ENCODE measurements at places on chromosomes 3 and 15.

GRCh38 chr3:63228087-63228486 is 50.0 kb upstream of the SYNPR start:
- no peak for DNase-seq

DNA sequence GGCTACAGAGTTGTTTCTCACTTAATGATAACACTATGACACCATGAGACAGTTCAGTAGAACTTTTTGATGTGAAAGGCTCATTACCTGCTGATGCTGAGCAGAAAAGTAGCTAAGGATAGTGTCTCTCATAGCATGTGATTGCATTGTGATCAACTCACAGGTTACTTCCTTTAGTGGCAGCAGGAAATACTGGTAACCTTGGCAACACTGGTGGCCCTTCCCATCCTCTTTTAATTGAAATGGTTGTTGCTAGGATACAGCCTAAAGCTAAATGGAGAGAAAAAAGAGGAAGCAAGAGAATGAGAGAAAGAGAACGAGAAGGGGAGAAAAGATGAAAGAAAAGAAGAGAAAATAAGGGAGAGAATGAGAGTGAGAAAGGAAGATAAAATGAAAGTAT is 204.7 kb upstream of the GAP43 start:
- DNase-seq = no peak

DNA sequence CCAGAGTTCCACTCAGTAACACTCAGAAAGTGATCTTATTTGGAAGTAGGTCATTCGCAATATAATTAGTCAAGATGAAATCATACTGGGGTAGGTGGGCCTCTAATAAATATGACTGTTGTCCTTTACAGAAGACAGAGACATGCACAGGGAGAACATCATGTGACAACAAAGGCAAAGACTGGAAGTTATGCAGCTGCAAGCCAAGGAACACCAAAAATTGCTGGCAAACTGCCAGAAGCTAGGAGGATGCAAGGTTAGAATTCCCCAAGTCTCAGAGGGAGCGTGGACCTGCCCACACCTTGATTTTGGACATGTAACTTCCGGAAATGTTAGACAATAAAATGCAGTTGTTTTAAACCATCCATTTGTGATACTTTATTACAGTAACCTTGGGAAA is 471.5 kb upstream of the AGTR1 start:
- no peak for DNase-seq

GRCh38 chr3:88403319-88403718 is 253.6 kb downstream of the C3orf38 start:
- no peak for DNase-seq

- DNase-seq = no peak
Observed at GRCh38 chr3:152961323-152961722, 126.4 kb downstream of the P2RY1 start.

- DNase-seq = no peak
Observed at GRCh38 chr15:80418892-80419537, 14.8 kb downstream of the ARNT2 start.

- DNase-seq = no peak
Observed at GRCh38 chr3:178850450-178851190, 221.0 kb downstream of the ZMAT3 start.

- no peak for DNase-seq
Observed at GRCh38 chr3:147379651-147380050, 26.7 kb downstream of the ZIC4 start.

DNA sequence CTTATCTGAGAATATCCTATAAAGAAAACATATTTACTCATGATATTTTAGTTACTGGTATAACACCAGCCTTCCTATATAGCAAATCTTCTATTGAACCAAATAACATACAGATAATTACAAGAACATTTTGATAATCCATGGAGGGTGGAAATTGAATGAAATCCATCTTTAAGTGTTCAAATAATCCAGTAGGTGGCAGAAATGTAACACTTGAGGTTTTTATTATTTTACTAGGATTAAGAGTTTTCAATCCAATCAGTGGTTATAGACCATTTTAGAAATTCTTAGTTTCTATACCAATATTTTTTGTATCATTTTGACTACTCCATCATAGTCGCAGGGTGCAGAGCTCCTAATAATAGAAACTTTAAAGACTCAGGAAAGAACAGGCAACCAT is 101.9 kb upstream of the KCNH8 start:
- DNase-seq = no peak

- no peak for DNase-seq
Observed at GRCh38 chr15:37045859-37046740, 54.2 kb downstream of the MEIS2 start.

DNA sequence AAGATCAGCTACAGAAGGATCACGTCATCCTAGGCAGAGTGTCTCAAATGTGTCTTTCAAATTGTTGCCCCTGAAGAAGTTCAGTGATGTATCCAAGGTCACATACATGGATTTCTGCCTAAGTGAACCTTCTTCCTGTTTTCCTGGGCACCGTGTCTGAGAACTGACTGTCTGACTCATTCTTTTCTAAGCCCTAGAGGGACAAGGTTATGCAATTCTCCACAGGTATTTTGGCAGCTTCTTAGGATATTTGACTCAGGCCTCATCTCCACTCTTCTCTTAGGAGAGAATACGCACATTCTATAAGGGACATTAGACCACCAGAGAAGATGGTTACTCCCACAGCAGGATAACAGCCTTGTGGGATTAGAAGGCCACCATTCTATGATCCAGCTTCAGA is 391.9 kb upstream of the THBS1 start:
- DNase-seq = no peak

GRCh38 chr3:147396712-147397046 is 9.7 kb downstream of the ZIC4 start:
- DNase-seq = no peak

DNA sequence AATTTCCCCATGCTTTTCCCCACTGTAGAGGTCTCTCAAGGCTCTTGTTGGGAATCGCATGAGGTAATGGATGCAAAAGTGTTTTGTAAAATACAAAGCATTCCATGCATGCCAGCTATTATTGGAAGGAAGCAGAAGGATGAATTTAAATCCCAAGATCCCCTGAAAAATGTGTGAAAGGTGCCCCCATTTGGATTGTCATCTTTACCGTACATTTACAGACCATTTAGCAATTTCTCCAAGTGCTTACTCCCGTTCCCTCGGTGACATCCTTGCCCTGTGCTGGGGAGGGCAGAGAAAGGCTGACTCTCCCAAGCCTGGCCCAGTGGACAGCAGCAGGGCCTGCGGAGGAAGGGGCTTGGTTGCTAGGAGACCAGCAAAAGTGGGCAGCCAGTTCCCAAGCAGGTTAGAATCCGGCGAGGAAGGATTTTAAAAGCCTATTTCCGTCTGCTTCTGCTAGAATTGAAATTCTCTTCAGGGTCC is 31.1 kb upstream of the NEO1 start:
- DNase-seq = no peak

GRCh38 chr3:105837143-105837740 is 31.6 kb downstream of the CBLB start:
- peak; percentile 51 for DNase-seq

DNA sequence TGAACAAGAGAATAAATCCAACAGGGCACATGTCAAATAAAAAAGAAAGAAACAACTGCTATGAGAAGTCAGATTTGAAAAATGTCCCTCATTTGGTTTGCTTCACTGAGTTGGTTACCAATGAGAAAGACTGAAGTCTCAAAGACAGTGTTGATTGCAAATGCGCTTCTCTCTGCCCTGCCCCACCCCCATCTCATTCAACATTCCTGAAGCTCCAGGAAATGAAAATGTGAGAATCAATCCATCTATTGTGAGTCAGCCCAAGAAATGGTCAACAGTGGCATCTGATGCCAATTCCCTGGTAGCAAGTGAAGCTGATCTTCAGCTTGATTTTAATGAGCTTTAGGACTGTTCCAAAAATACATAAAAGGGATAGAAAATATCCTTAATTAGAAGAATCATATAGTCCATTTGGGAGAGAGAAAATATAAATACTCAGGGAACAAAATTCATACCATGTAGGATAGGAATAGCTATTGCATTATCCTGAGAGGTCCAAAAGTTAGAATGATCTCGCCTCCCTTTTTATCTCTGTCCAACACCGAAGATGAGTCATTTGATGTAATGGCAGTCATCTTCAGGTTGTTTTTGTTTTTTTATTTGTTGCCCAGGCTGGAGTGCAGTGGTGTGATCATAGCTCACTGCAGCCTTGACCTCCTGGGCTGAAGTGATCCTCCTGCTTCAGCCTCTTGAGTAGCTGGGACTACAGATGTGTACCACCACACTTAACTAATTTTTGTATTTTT is 200.3 kb upstream of the UMPS start:
- DNase-seq = no peak

DNA sequence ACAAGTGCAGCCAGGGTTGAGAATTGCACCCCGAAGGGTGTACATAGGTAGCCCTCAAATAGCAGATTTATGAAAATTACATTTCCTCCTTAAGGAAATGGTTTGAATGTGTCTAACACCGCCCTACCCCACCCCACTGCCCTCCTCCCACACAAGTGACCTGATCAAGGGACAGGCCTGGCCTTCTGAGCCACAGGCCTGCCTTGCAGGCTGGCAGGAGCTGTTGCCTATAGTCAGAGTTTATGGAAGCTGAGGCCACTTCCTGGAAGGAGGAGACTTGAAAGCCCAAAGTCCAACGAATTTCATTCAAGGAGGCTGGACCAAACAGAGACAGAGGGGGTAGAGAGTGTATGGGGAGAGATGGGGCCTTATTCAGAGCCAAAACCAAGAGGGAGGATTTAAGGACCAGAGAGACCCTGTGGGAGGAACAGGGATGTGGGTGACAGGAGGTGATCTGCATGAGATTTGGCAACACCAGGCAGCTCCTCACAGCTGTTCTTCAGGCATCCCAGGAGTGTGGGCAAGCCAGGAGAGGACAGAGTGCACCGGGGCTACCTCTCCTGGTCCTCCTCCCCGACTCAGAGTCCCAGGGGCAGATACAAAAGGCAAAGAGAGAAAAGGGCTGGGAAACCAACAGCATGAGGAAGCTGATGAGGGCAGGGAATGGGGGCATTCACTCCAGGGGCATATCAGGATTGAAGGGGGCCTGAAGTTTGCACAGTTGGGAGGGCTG is 100.4 kb upstream of the HES1 start:
- no peak for DNase-seq

DNA sequence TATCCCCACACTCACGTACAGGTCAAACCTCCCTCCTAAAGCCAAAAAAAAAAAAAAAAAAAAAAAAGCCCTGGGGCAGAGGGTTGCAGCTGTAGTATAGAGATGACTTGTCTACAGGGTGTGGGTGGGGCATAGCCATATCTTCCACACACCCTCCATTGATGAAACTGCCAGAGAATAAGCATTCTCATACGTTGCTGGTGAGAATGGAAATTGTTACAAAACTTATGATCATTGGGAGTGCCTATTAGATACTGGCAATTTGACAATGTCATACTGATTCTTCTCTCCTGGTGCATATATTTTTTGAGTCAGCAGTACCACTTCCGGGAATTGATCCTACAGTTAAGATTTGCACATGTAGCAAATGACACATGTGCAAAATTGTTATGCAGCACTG is 11.0 kb upstream of the CTNNB1 start:
- DNase-seq = no peak

DNA sequence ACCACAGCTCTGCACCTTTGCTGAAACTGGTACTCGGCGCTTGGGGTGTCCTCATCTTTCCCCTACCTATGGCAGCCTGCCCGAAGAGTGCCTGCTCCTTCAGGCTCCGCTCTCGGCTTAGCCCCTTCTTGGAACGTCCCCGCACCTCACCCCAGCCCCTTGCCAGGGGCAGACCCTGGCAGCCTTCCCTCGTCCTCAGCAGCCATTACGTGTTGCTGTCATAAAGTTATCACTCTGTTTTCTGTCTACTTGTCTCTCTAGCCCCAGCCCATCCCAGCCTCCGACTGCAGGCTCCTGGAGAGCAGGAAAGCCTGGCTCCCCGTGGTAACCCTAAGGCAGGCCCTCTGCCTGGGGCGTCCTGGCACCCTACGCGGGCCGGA is 5.1 kb upstream of the BAHD1 start:
- DNase-seq = no peak

- DNase-seq = no peak
Observed at GRCh38 chr15:70998319-70998718, 105.7 kb downstream of the LRRC49 start.

DNA sequence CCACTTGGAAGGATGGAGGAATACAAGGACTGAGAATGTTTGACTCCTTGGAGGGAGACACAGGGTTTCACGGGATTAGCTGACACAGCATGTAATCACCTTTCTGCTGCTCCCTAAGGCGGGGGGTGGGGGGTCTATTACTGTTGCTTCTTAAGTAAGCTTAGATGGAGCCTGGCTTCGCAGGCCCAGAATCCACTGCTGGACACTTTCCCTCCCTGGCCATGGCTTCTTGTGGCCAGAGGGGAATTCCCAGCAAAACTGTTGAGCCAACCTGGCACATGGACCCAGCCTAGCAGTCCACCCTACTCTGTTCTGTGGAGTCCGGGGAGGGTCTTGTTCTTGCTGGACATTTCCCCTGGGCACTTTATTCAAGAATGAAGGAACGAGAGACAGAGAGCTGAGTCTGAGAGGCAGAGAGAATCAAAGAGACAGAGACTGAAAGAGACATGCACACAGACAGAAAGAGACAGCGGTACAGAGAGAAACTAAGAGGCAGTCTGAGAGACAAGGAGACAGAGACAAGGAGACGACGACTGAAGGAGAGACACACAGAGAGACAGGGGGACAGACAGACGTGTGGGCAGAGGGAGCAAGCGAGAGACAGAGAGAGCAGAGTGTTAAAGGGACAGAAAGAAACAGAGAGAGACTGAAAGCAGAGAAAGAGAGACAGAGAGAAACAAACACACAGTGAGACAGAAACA is 55.6 kb upstream of the DLG1 start:
- no peak for DNase-seq

DNA sequence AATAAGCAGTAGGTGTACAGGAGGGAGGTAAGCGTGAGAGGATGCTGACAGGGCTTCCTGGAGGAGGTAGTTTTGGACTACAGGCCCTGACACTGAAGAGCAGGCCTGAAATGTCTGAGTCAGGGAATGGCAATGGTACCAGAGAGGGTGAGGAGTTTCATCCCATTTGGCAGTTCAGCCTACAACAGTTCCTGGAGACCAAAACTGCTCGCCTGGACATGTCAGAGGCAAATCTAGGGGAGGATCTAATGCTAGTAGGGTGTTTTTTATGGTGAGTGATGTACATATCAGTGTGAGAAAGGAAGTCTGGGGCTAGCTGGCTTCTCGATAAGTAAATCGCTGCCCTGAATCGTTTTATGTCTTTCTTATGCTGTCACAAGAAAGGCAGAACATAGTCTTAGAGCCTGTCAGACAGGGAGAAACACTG is 13.8 kb upstream of the TNFSF10 start:
- DNase-seq = no peak

- no peak for DNase-seq
Observed at GRCh38 chr3:127768346-127769008, 53.8 kb downstream of the MGLL start.

Measured in T-helper 1 cell (primary cell).